Central memory CD8-positive, alpha-beta T cell (primary cell): ENCODE measurements at places on chromosomes 11 and 22.

GRCh38 chr11:105969756-105970155 is 52.3 kb downstream of the MSANTD4 start:
- no peak for DNase-seq

DNA sequence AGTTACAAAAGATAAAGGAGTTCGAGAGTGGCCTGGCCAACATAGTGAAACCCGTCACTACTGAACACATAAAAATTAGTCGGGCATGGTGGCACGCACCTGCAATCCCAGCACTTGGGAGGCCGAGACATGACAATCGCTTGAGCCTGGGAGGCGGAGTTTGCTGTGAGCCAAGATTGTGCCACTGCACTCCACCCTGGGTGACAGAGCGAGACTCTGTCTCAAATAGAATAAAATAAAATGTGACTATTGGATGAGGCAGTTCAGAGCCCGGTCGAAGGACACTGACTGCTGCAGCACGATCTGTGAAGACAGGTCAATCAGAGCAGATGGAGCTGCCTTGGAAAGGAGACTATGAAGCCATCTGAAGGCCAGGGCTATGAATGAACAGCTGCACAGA is 37.7 kb upstream of the ANO1 start:
- DNase-seq = no peak

DNA sequence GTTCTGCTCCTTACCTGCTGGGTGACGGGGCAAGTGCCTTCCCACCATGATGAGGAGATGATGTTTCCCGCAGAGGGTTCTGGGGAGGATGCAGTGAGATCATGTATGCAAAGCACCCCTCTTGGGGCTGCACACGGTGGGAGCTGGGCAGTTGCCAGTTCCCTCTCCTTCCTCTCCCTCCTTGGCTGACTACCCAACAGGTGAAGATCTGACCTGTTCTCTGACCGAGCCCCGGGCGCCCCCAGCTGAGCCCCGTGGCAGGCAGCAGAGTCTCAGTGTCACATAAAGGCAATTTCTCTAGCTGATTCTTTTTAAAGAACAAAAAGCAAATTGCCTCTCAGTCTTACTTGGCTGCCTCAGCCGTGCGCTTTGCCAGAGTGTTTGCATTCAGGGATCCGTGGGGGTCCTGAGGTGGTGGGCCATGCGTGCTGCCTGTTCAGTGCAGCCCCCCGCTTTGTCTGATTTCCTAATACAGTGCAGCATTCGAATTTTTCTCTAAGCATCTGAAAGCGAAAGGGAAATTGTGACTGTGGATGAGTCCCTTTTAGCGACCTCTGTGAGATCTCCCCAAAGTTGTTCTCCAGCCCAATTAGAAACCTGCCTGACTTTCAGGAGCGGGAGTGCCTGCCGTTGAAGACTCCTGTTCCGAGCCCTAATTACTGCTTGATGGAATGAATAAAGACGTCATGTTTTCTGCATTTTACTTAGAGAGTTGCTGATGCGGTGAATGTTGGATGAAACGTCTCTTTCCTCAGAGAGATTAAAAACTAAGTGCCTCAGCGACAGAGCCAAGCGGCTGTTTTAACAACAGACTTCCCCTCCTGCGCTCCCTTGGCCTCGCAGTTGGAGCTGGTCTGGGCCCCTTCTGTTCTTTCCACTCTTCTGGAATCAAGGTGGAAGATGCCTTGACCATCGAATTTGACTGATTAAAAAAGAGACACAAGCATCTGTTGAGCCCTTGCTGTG is 86.0 kb downstream of the GRIK4 start:
- no peak for DNase-seq

- DNase-seq = no peak
Measured at GRCh38 chr11:65288706-65289536, 25.7 kb upstream of the CDC42EP2 start.

DNA sequence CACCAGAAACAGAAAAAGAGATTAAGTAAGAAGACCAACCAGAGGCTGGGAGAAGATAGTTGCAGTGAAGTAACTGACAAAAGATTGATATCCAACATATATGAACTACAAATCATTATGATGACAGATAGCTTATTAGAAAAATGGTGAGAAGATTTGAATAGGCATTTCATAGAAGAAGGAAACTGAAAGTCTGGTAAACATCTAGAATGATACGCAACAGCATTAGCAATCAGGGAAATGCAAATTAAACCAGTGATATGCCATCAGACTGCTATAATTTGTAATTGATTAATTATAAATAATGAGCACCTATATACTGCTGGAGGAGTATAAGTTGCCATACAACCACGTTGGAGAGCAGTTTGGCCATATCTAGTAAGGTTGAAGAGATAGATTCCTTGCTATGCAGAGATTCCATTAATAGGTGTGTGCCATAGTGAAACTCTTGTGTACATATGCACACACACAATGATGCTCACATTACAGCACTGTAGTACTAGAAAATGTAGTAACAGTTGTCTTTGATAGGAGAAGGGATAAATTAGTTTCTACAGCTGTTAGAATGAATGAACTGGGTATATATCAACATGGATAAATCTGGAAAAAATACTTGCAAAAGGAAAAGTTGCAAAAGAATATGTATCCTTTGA is 20.5 kb downstream of the RNF169 start:
- no peak for DNase-seq

- no peak for DNase-seq
Measured at GRCh38 chr22:46800102-46800857, 37.8 kb downstream of the TBC1D22A start.

DNA sequence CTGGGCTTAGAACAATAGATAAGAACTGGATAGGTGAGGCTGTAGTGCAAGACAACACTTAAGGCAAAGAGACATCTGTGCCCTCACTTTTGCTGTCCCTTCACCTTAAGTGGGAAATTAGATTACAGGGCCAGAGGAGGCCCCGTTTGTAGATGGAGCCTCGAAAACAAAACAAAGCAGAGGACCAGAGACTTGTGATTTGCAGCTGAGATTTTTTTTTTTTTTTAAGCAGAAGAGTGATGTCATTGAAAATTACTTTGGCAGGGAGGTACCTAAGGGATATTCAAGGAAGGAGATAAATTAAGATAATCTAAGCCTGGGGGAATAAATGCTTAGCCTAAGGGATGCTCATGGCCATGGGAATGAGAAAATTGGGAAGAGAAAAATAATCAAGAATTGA is 31.4 kb downstream of the ZC3H12C start:
- DNase-seq = no peak

- peak; percentile 55 for DNase-seq
Measured at GRCh38 chr11:910589-911030, at the start of gene CHID1. Gene CHID1, minus strand, starts transcription at chr11:910810. Its CDS starts 5,994 bp downstream, at chr11:904816.

GRCh38 chr11:128575174-128575960 is 12.0 kb downstream of the ETS1 start:
- no peak for DNase-seq

- DNase-seq = no peak
Measured at GRCh38 chr22:25027959-25028840, 75.7 kb downstream of the KIAA1671 start.

DNA sequence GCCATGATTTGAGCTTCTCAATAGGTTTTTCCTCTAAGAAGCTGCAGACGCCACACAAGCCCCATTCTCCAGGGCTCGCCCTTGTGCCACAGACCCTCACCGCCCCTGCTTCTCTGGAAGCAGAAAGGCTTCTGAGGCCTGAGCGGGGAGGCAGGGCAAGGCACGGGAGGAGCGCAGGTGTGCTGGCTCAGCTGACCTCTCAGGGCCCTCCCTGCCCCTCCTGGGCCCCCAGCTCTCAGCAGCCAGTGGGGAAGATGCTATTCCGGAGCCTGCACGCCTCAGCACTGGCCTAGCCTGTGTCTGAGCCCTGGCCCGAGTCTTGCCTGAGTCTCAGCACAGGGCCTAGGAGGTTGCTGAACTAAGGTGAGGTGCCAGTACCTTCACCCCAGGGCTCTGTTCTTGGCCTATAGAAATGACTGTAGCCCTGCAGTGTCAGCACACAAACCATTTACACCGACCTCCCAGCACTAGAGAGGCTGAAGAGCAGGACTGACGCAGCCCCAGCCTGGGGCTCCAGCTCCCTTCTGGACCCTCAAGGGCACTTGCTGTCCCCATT is 47.1 kb upstream of the LMO1 start:
- DNase-seq = no peak

DNA sequence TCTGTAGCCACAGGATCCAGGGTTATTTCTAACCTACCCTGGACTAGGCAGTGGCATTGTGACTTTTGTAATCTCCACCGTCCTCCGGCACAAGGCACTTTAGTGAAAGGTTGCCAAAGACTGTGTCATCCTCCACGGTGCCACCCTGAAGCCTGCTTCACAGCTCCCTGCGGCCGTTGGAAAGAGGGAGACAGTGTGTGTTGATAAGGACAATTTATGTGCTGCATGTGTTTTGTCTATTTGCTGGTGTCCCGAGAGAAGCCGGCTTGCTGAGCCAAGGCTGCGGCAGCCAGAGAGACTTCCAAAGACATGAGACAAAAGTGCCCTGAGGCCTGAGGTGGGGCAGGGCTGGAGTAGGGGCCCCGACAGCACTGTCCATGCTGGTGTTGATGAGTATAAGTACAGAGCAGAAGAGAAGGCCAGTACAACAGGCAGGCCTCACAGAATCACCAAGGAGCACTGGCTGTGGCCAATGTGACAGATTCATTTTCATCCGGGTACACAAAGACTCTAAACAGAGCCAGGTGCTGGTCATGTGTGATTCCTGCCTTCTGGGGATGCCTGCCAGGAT is 40.9 kb downstream of the GALNT18 start:
- no peak for DNase-seq

DNA sequence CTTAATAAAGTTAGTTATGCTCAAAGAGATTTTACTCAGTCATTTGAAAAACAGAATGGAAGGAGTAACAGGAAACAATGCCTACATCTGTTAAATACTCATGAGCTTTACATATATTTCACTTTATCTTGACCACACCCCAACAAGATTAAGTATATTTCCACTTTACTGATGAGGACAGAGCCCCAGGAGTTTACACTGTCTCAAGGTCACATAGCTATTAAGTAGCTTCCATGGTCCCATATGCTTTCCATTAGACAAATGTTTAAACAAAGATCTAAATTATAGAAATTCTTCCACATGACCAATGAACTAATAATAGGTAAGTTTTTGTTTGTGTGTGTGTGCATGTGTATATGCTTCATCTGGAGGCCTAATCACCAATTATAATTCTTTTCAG is 30.2 kb downstream of the MRTFA start:
- no peak for DNase-seq

DNA sequence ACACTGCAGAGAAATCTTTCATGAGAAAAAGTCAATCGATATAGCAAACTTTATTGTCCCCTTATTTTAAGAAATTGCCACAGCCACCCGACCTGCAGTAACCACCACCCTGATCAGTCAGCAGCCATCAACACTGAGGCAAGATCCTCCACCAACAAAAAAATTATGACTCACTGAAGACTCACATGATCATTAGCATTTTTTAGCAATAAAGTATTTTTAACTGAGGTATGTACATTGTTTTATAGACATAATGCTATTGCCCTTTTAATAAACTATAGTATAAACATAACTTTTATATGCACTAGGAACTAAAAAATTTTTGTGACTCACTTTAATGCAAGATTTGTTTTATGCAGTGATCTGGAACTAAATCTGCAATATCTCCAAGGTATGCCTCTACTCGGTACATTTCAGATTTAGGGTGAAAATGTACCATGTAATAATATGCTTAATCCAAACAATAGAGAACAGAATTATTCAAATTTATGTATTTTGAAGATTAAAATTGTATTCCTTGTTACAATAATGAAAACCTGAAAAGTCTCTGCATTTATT is 79.2 kb upstream of the CEP126 start:
- DNase-seq = no peak

- DNase-seq = no peak
Measured at GRCh38 chr11:130785380-130786116, 130.7 kb downstream of the SNX19 start.

DNA sequence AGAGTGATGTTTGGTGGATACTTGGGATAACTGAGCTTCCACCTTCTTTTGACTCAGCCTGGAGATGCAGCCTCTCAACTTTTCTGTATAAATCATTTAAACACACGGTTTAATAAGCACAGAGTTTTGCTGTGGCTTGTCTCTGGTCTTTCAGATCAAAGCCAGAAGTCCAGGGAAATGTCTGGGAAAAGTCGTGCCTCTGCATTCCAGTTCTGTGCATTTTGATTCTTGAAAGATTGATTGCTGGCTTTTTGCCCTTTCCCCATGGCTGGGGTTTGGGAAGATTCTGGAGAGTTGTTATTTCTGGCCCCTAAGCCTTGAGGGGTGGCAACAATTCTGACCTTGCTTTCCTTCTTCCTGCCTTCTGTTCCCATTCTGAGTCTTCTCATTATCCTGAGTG is 154.1 kb downstream of the COMMD9 start:
- no peak for DNase-seq

- DNase-seq = no peak
Measured at GRCh38 chr22:38788021-38788816, 5.7 kb downstream of the DNAL4 start.

DNA sequence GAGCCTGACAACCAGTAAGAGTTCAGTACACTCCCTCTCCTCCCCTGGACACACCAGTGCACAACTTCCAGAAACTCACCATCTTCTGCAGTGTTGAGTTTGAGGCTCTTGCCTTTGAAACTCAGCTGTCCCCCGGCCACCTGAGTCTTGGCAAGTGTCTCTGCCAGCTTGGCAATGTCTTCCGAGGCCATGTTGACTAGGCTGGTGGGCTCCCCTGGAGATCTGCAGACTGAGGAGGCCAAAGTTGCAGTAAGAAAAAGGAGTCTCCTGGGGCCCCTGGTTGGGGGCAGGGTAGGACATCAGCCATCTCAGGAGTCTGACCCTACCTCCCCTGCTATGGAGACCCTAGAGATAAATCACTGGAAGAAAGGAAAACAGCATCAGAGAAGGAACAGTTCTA is 5.1 kb downstream of the RANGAP1 start:
- no peak for DNase-seq

DNA sequence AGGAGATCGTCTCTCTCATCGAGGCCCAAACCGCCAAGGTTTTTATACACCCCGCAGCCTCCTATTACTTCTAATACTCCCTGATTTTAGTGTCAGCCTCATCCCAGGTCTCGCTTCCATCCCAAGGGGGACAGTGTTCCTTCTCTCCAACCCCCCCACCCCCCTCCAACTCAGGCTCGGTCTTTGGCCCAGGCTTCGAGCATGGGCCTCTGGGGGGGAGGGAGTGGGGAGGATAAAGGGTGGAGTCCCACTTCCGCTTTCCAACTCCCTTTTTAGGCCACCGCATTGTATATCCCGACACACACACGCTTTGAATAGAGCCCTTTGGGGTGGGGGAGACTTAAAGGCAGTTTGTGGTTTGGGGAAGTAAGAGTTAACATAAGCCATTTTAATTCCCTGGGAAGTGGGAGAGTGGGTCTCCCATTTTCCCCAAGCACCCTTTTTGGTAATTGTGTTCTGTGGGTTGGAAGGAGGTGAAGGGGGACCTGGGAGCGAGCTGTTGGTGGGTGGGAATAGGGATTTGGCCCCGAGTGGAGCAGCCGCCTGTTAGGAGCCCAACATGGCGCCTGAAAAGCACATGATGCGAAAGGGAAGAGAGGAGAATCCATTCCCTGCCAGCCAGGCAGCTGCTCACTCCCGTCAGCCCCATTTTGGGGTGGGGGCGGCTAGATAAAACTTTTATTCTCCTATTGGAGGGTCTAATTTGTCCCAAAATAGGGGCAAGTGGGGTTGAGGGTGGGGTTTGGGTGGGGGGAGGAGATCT is 844 bp downstream of the PCF11 start:
- no peak for DNase-seq
